Stimulated activated CD4-positive, alpha-beta T cell treated with anti-CD3 and anti-CD28 coated beads, TNF-alpha, amount 100 ng/mL, for 4 hours (primary cell): ENCODE measurements at places on chromosomes 7 and 10.
A peak's percentile ranks its signal among the peaks of the same experiment; 100 is the strongest.

- no peak for DNase-seq
Measured at GRCh38 chr7:151239837-151240459, 7.7 kb downstream of the CHPF2 start.

DNA sequence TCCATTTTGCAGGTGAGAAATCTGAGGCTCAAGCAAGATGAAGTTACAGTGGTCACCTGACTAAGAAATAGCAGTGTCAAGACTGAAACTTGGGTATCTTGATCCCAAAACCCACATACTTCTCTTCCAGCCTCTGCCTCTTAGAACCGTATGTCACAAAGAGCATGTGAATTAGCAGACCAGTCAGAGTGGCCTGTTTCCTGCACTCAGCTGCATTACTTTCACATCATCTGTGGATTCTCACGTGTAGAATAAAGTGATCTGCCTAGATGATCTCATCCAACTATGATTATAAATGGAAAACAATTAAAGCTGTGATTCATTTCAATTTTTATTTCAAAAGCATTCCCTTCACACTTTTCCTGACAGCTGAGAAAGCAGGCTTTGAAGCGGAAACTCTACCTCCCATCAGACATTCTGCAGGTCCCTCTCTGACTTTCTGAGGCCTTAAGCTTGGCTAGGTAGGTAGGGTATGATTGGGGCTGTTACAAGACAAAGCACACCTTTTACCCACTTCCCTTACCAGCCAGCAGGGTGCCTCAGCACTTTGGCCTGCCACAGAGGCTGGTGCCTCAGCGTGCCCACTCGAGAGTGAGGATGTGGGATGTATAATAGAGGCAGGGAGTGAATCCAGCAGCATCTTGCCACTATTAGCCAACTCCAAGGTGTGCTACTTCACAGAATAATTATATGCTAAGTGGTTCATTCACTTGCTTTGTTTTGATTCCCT, 70.2 kb upstream of the PDE1C start:
- DNase-seq = no peak

GRCh38 chr7:141847996-141848395, 6.7 kb upstream of the PRSS37 start:
- no peak for DNase-seq

DNA sequence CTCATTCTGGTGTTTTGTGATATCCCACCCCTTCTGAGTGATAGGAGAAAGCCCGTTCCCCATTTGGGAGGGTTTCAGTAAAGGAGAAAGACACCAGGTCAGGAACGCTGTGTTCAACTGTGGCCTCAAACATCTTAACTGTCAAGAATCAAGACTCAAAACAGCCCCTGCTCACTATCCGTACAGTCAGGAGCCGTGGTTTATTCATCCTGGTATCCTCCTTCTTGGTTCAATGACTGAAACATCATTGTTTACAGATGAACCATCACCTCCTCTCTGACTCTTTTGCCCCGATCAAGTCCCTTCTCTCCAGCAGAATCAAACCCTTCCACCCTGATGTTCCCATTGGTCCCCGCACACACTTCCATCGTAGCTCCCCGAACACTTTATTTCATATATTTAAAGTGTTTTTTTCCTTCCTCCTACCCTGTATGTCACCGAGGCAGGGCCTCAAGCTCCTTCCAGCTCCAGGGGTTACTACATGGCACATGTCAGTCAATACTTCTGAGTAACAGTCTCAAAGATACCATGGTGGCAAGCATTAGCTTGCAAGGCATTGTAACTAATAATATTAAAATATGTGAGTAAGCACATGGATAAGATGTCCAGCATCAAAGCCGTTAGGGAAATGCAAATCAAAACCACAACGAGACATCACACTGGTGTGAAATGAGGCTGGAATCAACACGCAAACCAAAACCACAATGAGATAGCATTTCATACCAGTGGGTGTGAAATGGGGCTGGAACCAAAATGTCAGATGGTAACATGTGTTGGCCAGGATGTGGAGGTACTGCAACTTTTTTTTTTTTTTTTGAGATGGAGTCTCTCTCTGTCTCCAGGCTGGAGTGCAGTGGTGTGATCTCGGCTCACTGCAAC, 124.7 kb upstream of the C1QL3 start:
- no peak for DNase-seq

GRCh38 chr10:28807760-28808613, 130.7 kb downstream of the BAMBI start:
- DNase-seq = no peak

DNA sequence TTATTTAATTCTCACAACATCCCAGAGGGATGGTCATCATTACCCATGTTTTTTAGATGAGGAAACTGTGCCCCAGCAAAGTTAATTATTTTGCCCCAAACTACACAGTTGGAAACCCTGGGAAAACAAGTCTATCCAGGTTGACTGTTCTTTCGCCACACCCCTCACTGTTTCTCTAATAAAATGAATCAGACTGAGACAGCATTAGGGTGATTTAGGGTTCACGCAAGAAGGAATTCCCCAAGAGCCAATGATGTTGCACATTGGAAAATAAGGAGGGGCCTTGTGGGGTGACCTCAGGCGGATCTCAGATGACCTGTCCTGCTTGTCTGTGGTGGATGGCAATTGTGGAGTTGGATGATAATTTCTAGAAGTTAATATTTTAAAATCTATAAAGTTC, 135.7 kb upstream of the TBX20 start:
- DNase-seq = no peak

- no peak for DNase-seq
Measured at GRCh38 chr7:130153211-130153908, 51.8 kb downstream of the TMEM209 start.

DNA sequence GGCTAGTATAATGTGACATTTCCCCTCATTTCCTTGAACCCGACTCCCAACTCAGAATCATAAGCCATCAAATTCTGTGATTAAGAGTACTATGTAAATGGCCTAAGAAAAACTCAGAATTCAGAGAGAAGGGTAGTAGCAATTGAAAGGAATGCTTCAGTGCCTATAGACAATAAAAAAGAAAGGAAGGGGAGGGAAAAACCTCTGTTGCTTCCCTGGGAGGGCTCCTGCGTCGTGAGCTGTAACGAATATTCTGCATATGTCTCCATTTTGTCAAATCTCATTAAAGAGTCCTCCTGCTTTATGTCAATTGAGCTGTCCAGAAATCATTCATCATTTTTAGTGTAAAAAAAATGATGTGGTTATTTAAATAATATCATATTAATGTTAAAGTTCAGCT, 223.0 kb downstream of the VTI1A start:
- no peak for DNase-seq

DNA sequence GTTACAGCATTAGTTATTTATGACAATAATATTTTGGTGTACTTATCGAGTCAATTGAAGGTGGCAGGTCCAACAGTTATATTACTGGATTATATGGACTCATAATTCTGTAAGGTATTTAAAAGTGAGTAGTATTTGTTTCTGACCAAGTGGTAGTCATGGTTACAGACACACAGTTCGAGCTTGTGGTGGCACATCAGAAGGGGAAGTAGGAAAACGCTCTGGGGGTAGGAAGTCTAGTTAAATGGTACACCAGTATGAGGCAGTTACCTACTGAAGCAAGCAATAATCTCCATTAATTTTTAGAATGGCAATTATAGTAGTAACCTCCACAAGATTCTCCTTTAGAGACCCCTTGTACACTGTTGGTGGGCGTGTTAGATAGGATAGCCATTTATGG, 541.2 kb downstream of the ETV1 start:
- no peak for DNase-seq

DNA sequence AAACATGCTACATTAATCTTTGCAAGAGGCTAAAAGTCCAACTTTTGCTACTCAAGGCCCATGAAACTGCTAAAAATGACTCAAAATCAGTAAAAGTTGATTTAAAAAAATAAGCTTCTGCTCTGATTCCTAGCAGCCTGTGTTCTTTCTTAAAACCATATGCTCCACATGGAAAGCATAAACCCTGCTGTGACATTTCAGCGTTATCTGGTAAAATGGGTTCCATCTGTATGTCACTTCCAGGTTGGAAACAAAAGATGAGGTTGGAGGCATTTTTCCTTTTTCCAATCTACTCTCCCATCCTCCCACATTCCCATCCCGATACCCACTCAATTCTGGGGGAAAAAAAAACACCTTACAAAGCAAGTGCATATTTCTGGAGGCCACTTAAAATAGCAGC, 439.5 kb downstream of the NEBL start:
- DNase-seq = no peak

DNA sequence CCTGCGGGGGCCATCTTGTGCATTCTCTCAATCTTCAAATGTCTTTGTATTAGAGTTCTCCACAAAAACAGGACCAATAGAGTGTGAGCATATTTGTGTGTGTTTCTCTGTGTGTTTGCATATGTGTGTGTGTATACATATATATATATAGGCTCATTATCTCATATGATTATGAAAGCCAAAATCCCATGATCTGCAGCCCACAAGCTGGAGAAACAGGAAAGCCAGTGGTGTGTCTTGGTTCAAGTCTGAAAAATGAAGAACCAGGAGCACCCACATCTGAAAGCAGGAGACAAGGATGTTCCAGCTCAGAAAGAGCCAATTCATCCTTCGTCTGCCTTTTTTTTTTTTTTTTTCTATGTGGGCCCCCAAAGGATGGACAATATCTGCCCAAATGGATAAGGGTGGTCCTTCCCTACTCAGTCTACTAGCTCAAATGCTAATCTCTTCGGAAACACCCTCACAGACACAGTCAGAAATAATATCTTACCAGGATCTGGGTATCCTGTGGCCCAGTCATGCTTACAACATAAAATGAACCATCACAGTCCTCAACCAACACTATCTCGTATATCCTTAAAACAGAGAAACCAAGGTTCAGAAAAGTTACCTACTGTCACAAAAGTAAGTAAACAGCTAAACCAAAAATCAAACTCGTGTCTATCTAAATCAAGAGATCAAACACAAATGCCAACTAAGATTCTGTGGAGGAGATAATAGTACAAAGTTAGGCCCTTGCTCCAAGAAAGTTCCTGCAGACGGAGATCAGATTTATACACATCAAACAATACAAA, 141.9 kb downstream of the JMJD1C start:
- no peak for DNase-seq

GRCh38 chr10:79082631-79083596, 14.1 kb downstream of the ZMIZ1 start:
- DNase-seq = no peak

DNA sequence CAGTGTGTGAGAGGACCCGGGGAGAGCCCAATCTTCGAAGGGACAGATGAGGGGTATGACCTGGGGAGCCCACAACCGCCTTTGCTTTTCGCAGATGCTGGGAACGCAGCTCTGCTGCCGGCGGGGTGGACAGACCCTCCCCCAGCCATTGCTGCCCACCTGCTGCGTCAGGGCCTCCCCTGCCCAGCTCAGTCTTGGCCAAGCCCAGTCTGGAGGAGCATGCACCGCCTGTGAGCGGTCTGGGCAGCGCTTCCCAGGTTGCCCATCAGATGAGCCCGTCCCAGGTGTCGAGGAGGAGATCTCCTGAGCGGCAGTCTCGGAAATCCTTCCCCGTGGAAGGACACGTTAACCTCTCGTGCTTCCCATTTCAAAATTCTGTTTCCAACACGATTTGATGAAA, 17.3 kb upstream of the AP5Z1 start:
- no peak for DNase-seq

DNA sequence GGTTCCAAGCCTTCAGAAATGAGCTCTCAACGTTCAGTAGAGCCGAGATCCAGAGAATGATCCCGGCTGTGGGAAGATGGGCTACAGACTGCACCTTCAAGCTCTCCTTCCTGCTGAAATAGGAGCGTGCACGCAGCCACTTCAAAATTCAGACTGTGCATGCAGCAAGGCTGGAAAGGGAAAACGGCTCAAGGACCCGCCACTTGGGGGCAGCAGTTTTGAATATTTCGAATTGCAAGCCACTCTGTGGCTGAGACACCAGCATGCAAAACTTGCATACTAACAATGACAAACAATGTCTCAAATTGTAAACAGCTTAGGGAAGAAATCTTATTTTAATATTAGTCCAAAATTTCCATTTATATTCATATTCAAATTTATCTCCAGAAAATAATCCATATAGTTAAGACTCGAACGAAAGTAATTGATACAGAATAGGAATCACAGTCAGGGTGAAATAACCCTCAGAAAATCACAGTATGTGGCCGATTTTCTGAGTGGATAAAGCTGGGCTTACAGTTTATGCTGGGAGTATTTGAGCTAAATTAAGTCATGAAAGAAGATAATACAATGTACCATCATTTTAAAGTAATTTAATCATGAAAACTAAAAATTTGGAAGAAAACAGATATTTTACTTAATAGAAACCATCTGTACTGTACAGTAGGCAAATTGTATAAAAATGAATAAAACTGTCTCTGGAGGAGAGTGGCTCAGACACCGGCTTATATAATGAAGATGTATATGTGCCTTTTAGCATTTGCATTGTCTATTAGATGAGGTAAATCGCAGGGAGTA, 137.9 kb upstream of the MKI67 start:
- peak; percentile 5 for DNase-seq

- DNase-seq = no peak
Measured at GRCh38 chr7:155213385-155213784, 84.3 kb upstream of the INSIG1 start.

GRCh38 chr7:13153266-13153665, 465.8 kb downstream of the ARL4A start:
- DNase-seq = no peak

GRCh38 chr10:76125900-76126299, 694.5 kb downstream of the LRMDA start:
- no peak for DNase-seq

GRCh38 chr10:68800211-68800610, 27.1 kb upstream of the STOX1 start:
- no peak for DNase-seq

DNA sequence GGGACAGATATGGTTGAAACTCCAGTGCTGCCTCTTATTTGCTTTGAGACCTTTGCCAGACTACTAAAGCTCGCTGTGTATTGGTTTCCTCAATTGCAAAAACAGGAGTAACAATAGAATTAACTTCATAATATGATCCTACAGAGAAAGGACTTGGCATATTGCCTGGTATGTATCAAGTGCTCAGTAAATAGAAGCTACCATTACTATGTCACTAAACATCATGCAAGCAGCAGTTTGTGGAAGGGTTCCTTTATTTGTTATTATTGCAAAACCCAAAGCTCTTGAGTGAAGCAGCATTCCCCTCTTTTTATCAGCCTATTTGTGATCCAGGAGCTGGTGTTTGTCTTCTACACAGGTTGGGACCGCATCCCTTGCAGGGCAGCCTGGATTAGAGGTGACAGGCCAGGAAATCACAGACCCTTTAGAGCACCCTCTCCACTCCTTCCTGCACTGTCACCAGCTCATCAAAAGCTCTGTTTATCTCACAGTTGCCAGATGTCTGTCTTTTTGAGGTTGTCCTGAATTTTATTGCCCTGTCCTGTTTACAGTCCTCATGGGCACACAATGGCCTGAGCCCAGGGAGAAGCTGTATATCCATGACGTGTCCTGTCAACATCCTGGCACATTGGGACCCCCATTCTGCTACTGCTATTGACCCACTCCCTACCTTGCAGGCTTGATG, 121.5 kb downstream of the SNX10 start:
- DNase-seq = no peak

GRCh38 chr10:63765126-63765525, 243.9 kb downstream of the REEP3 start:
- DNase-seq = no peak

DNA sequence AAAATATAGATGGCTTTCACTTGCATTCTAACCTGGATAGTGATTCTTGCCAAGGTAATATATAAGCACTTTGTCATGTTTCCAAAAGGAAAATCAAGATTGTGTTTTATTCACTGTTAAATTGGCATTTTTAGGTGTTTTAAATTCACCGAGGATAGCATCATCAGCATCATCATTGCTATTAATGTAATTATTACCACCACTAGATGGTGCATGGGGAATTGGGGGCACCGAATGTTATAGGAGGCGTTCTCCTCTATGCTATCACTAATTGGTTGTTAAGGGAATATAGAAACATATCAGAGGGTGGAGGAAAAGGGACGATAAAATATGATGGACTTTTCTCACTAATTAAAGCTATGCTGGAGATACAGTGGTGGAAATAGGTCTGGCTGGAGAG, 95.5 kb downstream of the CELF2 start:
- no peak for DNase-seq
